Activated CD8-positive, alpha-beta memory T cell treated with anti-CD3 and anti-CD28 coated beads, Interleukin-2, amount 10 ng/mL, durations not matched to agents 7 days and 5 days (primary cell): ENCODE measurements at places on chromosomes 12 and 14. TPM values are rescaled to one million over a fixed set of nuclear protein-coding genes. Genes with fewer than 3 reads are reported as not detected.

Gene TMEM63C
- total RNA-seq, result 0.50 TPM

Gene PIK3C2G
- total RNA-seq, result not detected

Gene TMEM260
- 15.0 TPM for total RNA-seq

Gene KANSL2
- 57.7 TPM for total RNA-seq

Gene NTN4
- not detected for total RNA-seq

GRCh38 chr14:85223667-85224066 lies 306.3 kb upstream of the FLRT2 start:
- DNase-seq, result no peak

- DNase-seq, result no peak
These were observed 65.9 kb downstream of the ACACB start for GRCh38 chr12:109182041-109182839.

DNA sequence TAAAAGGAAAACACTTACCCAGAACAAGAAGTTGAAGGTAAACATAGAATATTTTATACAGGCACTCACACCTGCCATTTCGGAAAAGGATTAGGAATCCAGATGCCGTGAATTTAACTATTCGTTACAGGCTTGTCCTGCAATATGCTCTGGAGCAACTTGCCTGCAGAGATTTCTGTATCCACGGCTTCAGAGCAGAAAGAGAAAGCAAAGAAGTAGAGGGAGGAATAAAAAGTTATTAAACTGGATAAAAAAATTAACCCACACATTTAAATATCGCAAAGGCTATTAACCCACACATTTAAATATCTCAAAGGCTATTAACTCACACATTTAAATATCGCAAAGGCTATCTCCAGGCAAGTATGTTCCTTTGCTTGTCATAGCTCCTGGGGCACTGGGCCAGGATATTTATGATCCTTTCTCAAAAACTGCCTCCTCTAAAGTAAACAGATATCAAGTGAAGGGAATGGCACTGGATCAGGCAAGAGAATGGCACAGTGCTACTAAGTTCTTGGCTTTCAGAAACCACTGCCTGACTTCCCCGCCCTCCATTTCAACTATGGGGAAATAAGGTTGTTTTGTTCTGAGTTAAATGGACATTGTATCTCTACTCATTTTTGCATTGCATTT lies at the start of gene TSPAN8:
TSS of gene TSPAN8 (minus strand) at position 399 of the 633 bp plus-strand sequence. CDS start at position 78, 321 bp downstream.
- no peak for DNase-seq

DNA sequence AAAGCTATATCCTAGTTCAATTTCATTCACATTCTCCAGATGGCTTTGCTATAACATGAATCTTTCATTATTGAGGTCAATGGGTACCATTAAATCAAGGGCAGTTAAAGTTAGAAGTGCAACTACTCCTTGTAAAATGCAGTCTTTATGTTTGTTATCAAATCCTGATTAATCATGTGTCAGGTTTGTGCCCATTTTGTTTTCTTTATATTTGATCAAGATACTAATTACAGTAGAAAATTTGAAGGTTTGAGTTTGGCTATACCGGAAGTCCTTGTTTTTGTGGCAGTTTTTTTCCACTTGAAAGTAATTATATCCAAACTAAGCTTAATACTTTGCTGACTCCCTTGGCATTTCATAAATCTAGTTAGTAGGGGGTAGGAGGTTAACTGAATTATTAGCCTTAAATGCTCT lies 513.0 kb downstream of the DIO2 start:
- DNase-seq, result no peak

- no peak for DNase-seq
These were observed 567.8 kb upstream of the TBX3 start for GRCh38 chr12:115251727-115252126.

DNA sequence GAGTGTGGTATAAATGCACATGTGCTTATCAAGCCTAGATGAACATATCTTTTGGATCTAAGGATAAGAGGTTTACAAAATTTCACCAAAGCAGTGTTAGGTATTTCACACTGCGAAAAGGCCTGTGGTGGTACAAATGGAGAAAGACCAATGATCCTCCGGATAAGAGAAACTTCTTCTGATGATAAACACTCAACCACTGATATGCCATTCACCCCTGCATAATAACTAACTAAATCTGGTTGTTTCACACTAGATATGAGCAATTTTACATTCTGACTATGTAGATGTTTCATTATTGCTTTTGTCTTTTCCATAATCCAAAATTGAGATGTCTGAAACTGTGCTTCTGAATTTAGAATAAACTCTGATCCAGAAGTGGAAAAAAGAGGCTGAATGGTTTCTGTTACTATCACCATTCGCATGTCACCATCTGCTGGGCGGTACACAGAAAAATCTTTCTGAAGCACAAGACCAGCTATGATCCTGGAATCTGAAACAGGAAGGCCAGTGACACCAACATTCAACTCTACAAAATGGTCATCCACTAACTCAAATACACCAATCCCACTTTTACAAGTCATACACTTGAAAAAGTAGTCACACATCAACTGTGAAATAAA lies 1.3 kb downstream of the BBS10 start:
- DNase-seq, result no peak

GRCh38 chr14:44528180-44528579 lies 21.1 kb upstream of the FSCB start:
- no peak for DNase-seq

DNA sequence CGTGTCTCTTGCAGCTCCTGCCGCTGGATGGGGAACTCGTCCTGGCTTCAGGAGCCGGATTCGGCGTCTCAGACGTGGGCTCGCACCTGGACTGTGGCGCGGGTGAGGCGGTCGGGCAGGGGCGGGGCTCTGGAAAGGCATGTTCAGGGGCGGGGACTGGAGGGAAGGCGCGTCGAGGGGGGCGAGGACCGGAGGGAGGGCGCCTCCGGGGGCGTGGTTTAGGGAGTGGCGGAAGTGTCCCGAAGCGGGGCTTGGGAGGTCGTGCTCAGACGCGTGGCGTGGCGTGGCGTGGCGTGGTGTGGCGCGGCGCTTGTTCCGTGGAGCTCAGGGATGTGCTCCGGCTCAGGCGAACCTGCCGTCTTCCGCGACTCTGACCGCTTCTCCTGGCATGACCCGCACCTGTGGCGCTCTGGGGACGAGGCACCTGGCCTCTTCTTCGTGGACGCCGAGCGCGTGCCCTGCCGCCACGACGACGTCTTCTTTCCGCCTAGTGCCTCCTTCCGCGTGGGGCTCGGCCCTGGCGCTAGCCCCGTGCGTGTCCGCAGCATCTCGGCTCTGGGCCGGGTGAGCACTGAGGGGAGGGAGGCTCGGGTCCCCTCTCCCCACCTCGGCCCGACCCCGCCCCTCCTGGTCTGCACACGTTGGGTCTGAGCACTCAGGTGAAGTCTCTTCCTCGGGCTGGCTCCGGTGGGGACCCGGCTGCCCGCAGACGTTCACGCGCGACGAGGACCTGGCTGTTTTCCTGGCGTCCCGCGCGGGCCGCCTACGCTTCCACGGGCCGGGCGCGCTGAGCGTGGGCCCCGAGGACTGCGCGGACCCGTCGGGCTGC lies 6.2 kb downstream of the AMN start:
- DNase-seq, result peak; percentile 79
